Stimulated activated CD4-positive, alpha-beta T cell treated with anti-CD3 and anti-CD28 coated beads, Interleukin-1b, Interleukin-23, amount 100 ng/mL, for 1 hour (primary cell): ENCODE measurements at places on chromosomes 11 and 22.

- no peak for DNase-seq
These were observed 10.6 kb downstream of the P2RX3 start for GRCh38 chr11:57348636-57349313.

GRCh38 chr22:31958625-31959239, 14.4 kb downstream of the YWHAH start:
- no peak for DNase-seq

DNA sequence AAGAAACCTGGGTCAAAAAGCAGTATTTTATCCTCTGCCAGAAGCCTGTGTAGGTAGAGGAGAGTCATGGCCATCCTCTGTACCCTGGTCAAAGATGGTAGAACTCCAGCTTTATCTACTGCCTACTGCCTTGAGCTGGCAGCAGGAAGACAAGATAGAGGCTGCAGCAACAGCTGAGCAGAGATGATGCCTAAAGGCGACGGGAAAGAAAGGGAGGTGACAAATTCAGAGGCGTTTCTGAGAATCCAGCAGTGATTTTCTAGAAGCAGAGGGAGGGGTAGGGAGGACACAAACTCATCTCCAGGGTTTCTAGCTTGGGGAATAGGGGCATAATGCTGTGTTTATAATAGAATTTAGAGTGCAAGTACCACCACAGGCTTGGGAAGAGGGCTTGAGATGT, 15.5 kb upstream of the C1QTNF4 start:
- no peak for DNase-seq

DNA sequence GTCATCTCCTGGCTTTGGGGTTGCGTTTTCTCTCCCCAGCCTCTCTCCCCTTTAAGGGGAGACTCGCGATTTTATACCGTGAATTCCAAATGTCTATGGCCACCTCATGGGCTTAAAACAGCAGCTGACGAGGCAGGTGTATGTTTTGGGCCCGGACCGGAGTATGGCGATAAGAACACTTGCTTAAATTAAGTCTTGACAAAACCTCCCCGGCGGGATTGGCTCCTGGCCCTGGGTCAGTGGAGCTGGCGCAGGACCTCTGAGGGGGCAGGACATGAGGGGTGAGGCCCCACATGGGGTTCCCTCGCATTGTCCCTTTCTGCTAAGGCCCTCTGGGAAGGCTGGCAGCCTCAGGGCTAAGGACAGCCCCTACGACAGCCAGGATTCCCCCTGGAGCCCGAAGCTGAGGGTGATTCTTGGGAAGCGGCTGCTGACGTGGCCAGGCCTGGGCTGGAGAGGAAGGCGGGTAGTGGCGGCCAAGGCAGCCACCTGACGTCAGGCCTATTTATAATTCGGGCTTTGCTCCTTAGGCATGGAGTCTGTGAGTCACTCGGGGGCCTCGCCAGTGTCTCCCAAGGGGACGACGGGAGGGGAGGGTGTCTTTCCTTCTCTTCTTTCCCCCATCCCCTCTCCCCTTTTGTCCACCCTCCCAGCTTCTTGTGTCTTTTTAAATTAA, 12.7 kb downstream of the MYO18B start:
- DNase-seq, result no peak

DNA sequence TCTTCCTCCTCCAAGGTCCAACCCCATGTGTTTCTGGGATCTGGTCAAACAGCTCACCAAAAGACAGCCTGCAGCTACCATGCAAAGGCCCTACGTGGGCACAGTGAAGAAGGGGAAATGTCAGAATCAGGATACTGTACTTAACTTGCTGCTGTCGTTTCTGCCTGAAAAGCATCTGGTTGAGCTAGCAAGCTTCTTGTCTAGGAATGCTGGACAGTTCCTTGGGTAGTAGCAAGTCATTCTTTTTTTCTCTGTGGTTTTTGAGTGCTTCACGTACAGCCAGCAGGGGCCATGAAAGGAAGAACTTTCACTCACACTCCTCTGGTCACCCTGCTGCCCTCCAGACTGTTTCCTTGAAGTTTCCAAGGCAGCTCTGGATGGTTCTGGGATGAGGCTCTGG, 24.7 kb downstream of the RCOR2 start:
- no peak for DNase-seq

DNA sequence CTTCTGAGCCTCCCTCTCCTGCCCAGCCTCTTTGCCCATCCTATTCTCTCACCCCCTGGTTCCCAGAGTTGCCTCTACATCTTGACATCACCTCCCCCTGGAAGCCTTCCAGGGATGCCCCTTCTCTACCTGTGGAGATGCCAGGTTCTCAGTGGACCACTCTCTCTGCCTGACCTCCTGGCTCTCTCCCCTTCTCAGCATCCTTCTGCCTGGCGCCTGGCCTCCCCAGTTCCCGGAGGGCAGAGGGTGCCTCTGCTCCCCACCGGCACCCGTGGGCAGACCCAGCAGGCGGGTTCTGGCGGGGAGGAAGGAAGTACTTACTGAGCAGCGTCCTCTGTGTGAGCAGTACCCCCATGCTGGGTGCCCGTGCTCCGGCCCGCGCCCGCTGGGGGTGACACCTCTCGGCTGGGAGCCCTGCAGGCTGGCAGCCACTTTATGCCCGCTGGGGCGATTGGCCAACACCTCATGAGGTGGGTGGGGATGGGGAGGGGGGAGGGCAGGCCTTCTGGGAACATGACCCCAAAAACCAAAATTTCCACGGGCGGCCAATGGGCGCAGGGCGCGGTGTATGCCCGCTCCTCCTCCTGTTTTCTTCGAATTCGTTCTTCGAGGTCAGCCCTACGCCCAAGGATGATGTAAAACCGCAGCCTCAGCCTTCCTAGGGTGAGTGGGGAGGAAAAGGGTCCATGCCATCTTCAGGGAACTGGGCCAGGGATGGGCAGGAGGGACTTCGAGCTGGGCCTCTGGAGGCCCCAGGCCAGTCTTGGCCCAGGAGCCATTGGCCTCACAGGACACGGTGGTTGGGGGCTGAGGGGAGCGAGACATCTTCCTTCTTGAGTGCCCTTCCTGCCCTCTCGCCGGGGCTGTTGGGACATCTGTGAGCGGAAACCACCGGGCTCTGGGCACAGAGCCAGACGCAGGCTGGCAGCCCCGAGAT, at the start of gene OSM:
TSS of gene OSM (minus strand) at position 407 of the 937 bp plus-strand sequence. CDS start at position 355, 52 bp downstream.
- no peak for DNase-seq

GRCh38 chr11:65129649-65130441, 4.5 kb downstream of the SYVN1 start:
- DNase-seq, result no peak

- no peak for DNase-seq
These were observed 1.6 kb downstream of the IL2RB start for GRCh38 chr22:37148031-37148651.

DNA sequence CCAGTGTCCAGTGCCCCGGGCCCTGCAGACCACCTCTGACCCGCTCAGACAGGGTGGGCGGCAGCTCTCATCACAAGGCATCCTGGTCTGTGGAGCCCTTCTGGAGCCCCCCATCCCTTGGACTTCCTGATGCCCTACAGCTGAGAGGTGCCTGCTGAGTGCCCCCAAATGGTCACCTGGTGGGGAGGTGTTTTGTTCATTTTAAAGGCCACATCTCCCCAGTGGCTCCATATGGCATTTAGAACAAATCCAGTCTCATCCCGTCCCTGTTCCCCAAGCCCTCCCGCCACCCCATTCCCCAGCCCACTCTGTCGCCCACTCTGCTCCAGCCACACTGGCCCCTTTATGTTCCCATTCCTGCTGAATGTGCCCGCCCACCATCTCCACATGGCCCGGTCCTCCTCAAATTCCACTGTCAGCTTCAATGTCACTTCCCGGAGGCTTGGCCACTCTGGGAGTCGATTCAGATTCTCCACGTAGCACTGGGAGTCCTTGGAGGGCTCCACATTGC, 32.8 kb downstream of the OSBPL5 start:
- no peak for DNase-seq

DNA sequence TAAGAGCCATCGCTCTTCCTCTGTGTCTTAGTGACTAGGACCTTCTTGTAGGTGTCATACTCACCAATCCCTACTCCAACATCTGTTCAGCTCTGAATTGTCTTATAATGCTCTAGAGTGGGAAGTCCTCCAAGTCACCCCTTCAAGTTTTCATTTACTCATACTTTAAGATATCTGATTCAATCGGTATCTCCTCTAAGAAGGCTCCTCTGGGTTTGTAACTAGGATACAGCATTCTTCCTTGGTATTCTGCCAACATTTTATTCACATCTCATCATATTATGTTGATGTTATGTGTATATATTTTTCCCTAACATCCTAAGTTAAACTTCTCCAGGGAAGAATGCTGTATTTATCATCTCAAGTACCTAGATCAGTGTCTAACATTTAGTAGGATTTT, 662.1 kb downstream of the NTM start:
- no peak for DNase-seq

- no peak for DNase-seq
These were observed 7.7 kb downstream of the BLID start for GRCh38 chr11:122108192-122108799.

DNA sequence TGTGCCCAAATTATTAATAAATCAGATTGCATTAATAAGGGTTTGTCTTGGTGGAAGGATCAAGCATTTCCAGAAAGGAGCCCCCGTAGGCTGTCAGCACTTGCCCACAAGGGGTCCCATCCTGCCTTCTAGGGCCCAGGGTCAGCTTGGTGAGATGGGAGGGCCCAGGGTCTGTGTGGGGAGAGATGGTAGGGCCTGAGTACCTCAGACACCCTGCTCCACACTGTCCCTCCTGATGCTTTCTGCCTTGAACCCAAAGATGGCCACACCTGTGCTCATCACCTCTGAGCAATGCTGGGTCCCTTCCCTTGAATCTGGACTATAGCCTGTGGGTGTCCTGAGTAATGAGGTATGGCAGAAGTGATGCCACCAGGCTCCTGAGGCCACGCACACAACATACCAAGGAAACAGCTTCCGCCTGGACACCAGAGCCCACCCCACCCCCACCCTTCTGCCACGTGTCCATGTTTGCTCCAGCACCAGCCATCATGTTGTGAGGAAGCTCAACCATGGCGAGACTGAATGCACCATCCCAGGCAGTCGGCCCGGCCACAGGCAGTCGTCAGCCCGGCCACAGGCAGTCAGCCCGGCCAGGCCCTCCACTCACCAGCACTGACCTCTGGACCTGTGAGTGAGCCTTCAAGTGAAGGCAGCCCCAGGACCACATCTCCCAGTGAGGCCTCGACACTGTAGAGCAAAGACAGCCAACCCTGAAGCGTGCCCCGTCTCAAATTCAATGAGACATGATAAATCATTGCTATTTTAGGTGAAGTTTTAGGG, 6.8 kb downstream of the BET1L start:
- no peak for DNase-seq

- DNase-seq, result no peak
These were observed 238.1 kb upstream of the BLID start for GRCh38 chr11:122354025-122354697.

- DNase-seq, result no peak
These were observed 129.5 kb downstream of the MAML2 start for GRCh38 chr11:96213500-96213899.

GRCh38 chr11:130979386-130979972, 63.2 kb upstream of the SNX19 start:
- DNase-seq, result no peak

DNA sequence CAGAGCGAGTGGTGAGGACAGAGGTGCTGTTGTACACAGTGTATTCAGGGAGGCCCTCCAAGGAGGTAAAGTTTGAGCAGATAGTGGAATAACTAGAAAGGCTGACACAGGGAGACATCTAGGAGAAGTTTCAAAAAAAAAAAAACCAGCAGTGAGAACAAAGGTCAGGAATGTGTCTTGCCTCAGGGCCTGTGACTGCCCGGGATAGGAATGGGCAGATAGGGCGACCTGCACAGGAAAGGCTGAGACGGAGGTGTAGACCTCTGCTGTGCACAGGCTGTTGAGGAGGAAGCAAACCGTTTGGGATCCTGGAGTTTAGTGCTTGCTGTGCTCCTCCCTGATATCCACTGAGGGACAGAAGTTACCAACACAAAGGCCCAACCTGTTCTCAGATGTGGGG, 406.5 kb upstream of the B3GAT1 start:
- no peak for DNase-seq

DNA sequence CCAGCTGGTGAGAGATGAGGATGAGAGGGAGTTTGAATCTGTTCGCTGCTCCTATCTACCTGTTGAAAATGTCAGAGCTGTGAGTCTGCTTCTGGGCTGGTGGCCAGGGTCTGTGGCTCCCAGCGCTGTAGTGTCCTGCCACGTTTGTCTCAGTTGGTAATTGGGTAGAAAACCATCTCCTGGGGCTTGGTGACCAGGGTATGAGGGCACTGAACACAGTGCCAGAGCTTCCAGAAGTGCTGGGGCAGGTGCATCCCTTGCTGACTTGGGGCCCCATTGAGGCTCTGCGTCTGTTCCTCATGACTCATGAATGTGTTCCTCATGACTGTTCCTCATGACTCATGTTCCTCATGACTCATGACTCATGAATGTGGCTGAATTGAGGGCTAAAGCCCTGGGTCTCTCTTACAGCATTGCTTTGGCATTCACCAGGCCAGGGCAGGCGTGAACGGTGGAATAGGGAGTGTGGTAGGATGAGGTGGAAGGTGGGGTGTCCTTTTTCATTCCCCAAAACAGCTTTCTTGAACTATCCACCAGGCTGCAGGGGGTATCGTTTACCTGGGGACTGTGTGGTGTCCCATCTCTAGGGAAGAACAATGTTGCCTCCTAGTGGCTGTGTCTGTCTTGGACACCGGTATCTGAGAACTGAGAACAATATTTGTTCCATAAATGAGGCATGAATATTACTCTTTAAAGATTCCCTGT, 139.5 kb downstream of the COMMD9 start:
- DNase-seq, result no peak

DNA sequence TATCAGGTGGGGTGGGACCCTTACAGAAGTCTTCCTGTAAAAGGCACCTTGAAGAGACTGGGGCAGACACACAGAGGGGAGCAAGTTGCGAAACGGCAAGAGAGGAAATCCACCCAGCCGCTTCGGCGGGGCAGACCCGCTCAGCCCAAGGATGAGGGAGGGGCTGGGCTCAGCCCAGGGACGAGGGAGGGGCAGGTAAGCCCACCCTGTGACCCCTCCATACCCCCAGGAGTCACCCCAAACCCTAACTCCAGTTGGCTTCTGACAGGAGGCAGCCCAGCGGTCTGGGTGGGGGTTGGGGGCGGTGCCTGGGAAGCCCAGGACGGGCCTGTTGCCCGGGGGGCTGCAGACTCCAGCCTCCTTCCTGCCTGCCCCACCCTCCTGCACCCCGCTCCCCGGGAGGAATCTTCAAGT, 965 bp downstream of the OSBPL5 start:
- no peak for DNase-seq

GRCh38 chr11:77776455-77776854, 44.1 kb downstream of the RSF1 start:
- DNase-seq, result no peak
